ENCODE measurements at places on chromosomes 2 and 18. TPM values are rescaled to one million over a fixed set of nuclear protein-coding genes. Genes with fewer than 3 reads are reported as not detected.

PLEK gene
- total RNA-seq: not detected

FTCDNL1 gene
- total RNA-seq: 3.2 TPM

SERPINB11 gene
- total RNA-seq: not detected

LHCGR gene
- not detected for total RNA-seq

SLC19A3 gene
- 1.8 TPM for total RNA-seq

LRRTM4 gene
- total RNA-seq: not detected

SPDYA gene
- not detected for total RNA-seq

NEB gene
- 0.12 TPM for total RNA-seq

C2orf92 gene
- not detected for total RNA-seq

C2orf80 gene
- total RNA-seq: not detected

MOGAT1 gene
- total RNA-seq: not detected

ICOS gene
- not detected for total RNA-seq

MPPE1 gene
- 20.0 TPM for total RNA-seq

VWC2L gene
- total RNA-seq: not detected

CXCR1 gene
- total RNA-seq: not detected

LYPD1 gene
- total RNA-seq: 0.12 TPM

ZNF638 gene
- 62.3 TPM for total RNA-seq

CNRIP1 gene
- total RNA-seq: 26.6 TPM

VAMP8 gene
- total RNA-seq: not detected

IL37 gene
- total RNA-seq: not detected

IL1RL1 gene
- total RNA-seq: 11.6 TPM

UGT1A4 gene
- total RNA-seq: not detected

SERPINB10 gene
- not detected for total RNA-seq

RAB6D gene
- total RNA-seq: not detected

Data from pericardium fibroblast (primary cell).